Activated naive CD4-positive, alpha-beta T cell (primary cell): ENCODE measurements at places on chromosomes 7 and 10.

- no peak for DNase-seq
Measured at GRCh38 chr7:33809228-33809627, 96.1 kb upstream of the BMPER start.

DNA sequence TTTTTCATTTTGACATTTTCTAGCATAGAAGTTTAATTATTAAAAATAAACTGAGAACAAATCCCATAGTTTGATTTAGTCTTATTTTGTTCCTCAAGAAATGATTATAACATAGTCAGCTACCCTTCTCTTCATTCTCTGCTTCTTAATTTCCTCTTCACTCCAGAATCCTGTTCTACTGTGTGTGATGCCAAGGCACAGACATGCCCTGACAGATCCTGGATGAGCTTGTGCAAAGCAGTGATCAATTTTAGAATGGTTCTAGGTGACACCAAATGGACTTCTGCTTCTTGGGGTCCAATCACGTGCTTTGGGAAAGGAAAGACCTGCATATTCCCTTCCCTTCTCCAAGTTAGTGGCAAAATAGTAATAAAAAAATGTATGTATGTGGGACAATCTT is 665.6 kb downstream of the MAGI2 start:
- no peak for DNase-seq

DNA sequence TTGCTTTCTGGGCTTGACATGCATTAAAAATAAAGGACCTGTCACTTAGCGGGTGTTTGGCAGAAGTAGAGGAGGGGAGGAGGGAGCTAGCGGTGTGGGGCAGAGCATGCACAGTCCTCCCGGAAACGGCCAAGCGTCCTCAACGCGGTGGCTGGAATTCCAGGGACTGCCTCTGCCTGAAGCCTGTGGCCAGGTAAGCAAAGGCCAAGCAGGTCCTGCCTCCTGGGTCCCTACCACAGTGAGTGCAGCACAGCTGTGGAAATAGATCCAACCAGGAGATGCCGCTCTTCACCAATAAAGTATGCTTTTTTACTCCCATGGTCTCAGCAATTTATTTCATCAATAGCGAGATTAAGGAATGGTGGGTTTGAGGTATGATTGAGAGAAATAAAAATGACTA is 323.4 kb downstream of the WDR37 start:
- no peak for DNase-seq

- peak; percentile 74 for DNase-seq
Measured at GRCh38 chr7:45917658-45918057, 3.4 kb downstream of the IGFBP3 start.

DNA sequence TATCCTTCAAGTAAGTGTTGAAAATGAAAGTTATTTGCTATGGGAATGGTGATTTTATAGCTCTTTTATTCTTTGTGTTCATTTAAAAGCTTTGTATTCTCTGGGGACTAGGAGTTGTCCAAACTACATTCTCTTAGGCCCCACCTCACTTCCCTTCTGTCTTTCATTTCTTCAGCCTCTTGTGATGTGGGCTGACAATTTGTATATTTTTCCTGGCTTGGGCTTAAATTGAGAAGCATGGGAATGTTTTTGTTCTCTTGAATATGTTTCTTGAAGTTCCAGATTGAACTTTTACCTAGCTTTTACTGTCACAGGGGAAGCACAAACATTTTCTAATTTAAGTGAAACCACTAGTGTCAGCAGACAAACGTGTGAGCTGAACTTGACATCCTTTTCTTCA is 27.9 kb downstream of the BBS9 start:
- no peak for DNase-seq

- peak; percentile 75 for DNase-seq
Measured at GRCh38 chr10:72297281-72297804, 23.6 kb downstream of the DDIT4 start.
